H7 (cell line): ENCODE measurements at places on chromosomes 1 and 21.

DNA sequence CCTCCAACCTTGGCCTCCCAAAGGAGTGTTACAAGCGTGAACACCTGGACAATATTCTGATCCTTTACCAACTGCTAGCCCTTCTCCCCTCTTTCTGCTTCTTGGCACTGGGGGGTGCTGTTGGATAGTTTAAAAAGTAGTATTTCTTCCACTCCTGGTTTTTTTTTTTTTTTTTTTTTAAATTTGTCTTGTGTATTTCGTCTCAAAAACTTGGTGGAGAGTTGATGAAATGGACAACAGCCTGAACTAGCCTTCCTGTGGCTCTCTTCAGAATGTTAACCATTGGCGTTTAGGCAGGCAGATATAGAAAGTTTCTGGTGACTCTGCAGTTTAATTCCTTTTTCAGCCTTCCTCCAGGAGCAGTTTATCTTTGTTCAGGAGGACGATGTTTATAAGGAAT, 69.7 kb upstream of the USP24 start:
- peak; percentile 23 for DNase-seq

GRCh38 chr1:29639156-29639736, 402.9 kb downstream of the PTPRU start:
- DNase-seq: no peak

- DNase-seq: no peak
Measured at GRCh38 chr1:175383239-175383638, 190.7 kb upstream of the KIAA0040 start.

- DNase-seq: peak; percentile 91
Measured at GRCh38 chr1:150560576-150561253, 11.5 kb downstream of the ADAMTSL4 start.

GRCh38 chr1:154623358-154623757, 15.4 kb upstream of the ADAR start:
- DNase-seq: no peak

- no peak for DNase-seq
Measured at GRCh38 chr1:22074803-22075202, 22.3 kb downstream of the CDC42 start.

DNA sequence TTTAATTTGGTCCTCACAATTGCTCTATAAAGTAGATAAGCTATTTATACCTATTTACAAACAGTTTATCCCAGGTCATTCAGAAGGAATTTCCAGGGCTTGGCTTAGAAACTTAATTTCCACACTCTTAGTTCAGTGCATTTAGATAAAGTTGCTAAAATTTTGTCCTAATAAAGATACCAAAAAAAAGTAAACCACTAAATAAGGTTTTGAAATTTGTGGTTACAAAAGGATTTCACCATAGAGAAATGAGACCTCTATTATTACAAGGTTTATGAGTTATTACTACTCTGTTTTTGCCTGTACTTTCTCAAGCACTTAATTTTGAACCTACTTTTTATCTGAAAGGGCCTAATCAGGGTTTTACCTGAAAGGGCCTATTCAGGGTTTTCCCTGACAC, 22.4 kb downstream of the PTPN22 start:
- no peak for DNase-seq

GRCh38 chr1:89542345-89542744, 17.7 kb downstream of the LRRC8B start:
- DNase-seq: no peak

GRCh38 chr1:169009666-169010065, 96.8 kb upstream of the ATP1B1 start:
- no peak for DNase-seq

GRCh38 chr1:195804547-195804946, 803.7 kb downstream of the KCNT2 start:
- no peak for DNase-seq

DNA sequence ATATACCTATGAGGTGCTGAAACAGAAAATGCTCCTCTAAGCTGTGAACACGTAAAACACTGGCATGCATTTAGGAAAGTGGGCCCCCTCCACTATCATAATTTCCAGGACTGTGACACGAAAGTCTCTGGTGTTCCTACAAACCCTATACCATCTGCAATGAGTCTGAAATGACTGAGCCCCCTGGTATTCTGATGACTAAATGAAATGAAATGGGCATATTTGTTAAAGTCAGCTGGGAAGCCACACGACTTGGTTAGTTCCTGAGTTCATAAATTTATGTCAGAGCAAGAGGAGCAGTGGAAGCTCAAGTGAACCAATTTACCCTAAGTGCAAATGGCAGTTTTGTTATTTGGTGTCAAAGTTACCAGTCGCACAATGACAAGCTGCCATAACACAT, 182.3 kb downstream of the KCTD3 start:
- no peak for DNase-seq

DNA sequence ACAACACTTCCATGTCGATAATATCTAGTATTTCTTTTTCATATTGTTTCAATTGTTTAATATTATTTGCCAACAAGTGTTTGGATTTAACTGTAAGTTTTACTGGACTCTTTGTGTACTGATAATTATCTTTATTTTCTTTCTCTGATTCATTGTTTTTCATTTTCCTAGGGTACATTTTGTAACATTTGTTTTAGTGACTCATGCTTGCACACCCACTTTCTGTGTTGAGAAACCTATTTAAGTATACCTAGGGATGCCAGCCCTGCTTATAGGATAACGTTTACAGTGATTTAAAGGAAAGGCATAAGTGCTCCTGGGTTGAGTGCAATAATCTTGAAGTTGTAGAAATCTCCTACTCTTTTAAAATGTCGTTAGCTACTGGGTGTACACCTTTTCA, 1386.0 kb upstream of the ADGRL4 start:
- DNase-seq: no peak

DNA sequence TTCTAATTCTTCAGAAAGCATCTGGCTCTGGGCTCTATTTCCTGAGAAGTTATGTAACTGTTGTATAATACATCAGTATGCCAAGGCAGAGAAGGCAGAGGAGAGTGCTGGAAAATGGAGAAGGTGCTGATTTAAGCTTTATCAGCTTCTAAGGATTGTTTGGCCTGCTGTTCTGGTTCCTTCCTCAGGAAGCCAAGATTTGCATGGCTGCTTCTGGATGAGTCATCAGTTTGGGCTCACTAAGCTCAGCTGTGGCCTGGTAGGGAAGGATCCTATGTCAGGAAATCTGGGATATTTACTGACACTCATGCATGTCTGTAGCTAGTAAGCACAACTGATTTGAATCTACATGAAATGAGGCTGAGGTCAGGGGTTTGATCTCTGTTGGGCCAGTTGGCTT, 73.2 kb upstream of the ADGRL4 start:
- no peak for DNase-seq

- DNase-seq: no peak
Measured at GRCh38 chr1:14570514-14570913, 28.0 kb upstream of the KAZN start.

DNA sequence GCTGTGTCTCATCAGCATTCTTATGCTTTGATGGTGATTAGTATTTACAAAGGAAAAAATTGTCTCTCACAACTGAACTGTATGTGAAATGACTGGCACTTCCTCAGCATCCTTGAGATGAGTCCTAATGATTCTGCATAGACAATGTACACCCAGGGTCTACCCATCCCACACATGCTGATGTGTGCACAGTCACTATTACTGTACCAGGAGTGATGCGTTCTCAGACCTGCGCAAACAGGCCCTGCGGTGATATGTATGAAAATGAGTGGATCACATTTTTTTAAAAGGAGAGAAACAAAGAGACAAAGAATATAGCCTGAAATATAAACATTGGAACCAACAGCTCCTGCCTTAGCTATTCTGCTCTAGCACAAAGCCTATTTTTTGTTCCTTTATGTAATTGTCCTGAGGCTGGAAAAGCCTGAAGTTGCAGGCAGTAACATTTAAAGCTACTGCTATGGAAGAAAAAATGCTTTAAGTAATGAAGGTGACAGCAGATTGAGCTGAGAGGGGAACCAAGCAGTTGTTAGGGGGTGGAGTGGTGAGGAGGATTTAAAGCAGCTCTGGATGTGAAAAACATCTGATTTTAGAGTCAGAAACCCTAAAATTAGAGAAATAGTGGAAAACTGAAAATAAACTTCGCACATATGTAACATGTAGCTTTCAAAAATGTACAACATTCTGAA, 5.5 kb downstream of the RCAN1 start:
- no peak for DNase-seq

DNA sequence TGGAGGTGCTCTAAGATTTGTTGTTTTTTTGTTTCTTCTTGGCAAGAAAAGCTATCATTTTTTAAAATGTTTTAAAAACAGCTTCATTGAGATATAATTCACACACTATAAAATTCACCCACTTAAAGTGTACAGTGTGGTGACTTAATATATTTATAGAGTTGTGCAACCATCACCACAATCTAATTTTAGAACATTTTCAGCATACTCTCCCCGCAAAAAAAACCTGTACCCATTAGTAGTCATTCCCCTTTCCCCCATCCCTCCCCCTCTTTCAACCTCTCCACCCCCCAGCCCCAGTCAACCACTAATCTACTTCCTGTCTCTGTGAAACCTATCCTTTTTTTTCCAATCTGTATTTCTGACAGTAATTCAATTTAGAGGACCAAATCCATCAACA, 30.6 kb downstream of the ZC3H11B start:
- DNase-seq: no peak

DNA sequence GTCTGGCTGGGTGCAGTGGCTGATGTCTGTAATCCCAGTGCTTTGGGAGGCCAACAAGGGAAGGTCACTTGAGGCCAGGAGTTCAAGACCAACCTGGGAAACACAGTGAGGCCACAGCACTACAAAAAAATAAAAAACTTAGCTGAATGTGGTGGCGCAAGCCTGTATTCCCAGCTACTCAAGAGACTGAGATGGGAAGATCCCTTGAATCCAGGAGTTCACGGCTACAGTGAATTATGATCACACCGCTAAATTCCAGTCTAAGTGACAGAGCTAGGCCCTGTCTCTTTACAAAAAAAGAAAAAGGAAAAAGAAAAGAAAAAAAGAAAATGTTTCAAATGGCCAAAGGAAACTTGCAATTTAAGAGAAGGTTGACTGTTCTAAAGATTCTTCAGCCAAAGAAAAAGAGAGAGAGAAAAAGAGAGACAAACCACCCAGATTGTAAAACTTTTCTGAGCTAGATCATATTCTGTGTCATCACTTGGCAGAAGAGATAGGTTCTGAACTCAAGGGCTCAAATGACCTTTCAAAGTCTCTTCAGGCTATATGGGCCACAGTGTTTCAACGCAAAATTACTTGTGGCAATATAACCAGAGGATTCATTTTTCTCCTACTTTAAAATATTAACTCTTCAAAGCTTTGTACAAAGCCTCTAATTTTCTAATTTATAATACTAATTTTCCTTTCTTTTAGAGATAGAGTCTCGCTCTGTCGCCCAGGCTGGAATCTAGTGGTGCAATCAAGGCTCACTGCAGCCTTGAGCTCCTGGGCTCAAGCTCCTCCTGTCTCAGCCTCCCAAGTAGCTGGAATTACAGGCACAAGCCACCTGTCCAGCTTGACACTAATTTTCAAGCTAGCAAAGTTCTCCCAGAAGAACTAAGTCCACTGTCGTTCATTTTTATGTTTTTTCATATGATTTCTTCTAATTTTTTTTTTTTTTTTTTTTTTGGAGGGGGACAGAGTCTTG, 20.5 kb downstream of the ARID4B start:
- no peak for DNase-seq

- no peak for DNase-seq
Measured at GRCh38 chr1:83762416-83762815, 236.5 kb downstream of the TTLL7 start.

DNA sequence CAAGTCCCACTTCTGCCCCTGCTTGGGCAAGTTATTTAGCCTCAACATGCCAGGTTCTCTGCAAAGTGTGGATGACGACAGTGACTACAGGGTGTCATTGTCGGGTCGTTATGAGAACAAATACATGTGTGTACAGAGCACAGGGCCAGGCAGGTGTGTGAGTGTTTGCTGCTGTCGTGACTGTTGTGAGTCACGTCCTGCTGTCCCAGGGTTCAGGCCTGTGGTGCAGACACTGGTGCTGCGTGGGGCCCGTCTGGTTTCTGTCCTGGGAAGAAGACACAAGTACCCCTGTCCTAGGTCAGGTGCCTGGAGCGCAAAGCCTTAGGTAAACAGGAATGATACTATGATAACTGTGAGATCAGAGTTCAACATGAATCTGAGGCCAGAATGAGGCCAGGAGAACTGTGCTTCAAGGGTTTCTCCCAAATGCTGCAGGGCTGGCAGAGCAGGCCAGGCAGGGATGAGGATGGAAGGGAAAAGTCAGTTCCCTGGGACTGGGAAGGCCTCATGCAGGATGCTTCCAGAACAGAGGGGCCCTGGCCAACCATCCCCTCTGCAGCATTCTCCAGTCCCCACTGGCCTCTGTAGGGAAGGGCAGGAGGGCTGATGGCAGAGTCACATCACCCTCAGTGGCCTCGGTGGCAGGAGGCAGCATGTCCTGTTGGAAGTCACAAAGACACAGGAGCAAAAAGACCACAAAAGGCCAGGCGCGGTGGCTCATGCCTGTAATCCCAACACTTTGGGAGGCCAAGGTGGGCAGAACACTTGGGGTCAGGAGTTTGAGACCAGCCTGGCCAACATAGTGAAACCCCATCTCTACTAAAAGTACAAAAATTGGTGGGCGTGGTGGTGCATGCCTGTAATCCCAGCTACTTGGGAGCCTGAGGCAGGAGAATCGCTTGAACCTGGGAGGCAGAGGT, 15.7 kb downstream of the GPR157 start:
- DNase-seq: no peak

DNA sequence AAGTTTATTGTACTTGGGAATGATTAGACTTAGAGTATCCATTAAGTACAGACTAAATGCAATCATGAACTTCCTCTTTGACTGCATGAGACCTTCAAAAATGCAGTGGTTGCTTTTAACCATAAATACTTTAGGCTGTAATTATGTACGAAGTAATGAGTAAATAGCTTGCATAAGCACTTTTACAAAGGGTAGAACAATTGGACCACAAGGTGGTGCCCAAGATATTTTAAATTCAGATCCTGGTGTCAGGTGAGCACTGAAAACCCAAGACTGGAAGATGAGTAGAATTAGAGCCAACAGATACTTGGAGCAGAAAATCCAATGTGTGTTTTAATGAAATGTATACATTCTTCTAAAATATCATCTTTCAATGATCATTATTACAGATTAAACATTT, 43.4 kb upstream of the RHOU start:
- DNase-seq: peak; percentile 40

DNA sequence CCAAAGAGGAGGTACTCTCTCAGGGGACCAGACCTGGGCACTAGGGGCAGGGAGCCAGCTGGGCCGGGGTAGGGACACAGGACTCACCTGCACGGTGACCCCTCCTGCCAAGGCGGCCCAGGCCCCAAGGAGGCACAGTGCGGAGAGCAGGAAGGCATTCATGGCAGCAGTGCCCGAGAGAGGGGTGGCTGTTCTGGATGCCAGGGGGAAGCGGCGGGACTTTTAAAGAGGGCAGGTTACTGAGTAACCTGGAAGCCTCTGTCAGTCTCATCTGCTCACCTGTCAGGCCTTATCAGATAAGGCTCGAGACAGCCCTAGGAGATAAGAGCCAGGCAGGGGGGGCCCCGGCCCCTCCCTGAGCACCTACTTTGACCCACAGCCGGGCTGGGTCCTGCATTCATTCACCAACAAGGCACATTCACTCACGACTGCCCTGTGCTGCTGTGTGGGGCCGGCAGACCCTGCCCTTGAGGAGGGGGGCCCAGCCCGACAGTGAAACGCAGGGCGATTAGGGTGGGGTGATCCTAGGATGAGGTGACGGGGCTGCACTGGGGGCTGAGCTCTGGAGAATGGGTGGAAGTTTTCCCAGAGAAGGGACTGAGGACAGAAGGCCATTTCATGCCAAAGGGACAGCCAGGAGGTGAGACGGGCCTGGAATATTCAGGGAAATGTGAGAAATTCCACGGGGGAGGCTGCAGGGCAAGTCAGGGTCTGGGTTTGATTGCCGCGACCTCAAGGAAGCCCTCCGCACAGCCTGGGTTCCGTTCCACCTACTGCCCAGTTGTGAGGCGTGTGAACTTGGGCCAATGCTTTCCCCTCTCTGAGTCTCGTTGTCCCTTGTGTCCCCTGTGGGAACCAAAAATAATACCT, at the start of gene GUCA2A:
TSS of gene GUCA2A (minus strand) at position 195 of the 870 bp plus-strand sequence. CDS start at position 162, 33 bp downstream.
- no peak for DNase-seq
